T47D (cell line): ENCODE measurements at places on chromosomes 6 and 20.
A peak's percentile ranks its signal among the peaks of the same experiment; 100 is the strongest.

DNA sequence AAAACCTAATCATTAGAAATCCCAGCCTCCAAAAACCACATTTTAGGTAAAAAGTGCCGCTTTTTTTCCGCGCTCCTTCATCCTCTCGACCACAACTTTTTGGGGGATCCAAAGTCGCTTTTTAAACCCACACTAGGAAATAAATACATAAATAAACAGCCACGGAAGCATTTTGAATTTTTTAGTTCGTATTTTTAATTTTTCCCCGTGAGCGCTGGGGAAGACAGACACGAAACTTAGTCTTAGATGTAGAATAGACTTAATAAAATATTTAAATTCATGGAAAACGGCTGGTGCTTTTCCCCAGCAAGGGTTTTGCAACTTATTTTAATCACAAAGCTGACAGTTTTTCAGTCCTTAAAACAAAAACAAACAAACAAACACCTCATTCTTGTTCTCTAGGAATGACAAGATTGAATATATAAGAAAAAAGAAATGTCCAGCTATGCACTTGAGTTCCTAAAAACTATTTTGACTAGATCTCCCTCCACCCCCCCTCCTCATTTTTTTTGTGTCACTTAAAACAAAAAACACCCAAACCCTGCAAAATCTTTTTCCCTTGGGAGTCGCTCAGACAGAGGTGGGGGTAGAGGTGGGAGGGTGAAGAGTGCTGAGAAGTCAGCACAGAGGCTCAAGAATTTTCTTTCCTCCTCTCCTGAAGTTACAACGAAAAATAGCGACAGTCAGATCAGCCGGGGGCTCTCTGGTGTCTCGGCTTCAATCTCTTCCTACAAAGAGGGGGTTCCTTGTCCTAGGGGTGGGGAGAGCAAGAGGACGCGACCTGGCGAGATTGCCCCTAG is 43.4 kb upstream of the SUPT3H start:
- peak; percentile 7 for DNase-seq

- no peak for DNase-seq
Observed at GRCh38 chr6:15077006-15077405, 168.9 kb upstream of the JARID2 start.

GRCh38 chr20:59829054-59829785 is 104.2 kb downstream of the SYCP2 start:
- DNase-seq, result no peak

- no peak for DNase-seq
Observed at GRCh38 chr6:92496527-92496926, 922.8 kb downstream of the EPHA7 start.

GRCh38 chr20:63967330-63968135 is 2.2 kb downstream of the ZNF512B start:
- no peak for DNase-seq

DNA sequence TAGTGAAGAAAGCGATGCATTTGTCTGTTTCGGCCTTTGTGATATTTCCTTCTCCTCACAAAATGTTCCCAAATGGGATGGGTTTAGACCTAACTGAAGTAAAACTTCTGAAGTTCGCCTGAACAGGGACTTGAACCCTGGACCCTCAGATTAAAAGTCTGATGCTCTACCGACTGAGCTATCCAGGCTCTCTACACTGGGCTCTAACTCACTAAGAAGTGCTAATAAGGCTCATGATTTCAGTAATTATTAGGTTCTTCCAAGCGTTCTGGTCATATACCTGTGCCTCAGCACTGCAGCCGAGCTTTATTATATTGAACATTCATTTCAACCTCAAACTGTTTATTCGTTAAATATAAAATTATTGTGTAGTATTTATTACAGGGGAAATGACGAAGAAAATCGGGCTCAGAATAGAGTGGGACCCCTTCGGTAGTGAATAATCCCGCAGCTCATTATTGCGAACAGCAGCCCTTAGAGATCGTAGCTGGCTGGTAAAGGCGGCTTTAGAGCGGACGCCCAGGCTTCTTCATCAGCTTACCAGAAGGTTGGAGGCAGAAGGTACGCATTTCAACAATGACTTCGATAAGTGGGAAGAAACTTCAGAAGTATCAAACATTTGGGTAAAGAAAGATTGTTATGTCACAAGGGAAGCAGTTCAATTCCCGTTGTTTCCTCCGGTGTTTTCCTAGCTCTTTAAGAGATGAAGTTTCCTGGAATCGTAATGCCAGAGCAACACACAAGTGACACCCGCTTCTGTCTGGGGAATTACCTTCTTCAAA is 119.0 kb upstream of the ZNF184 start:
- DNase-seq, result no peak
